Progenitor cell of endocrine pancreas (in vitro differentiated cells): ENCODE measurements at places on chromosomes 11 and 22. TPM values are rescaled to one million over a fixed set of nuclear protein-coding genes. Genes with fewer than 3 reads are reported as not detected.

- no peak for DNase-seq
These were observed 227.5 kb upstream of the NARS2 start for GRCh38 chr11:78802058-78802761.

GRCh38 chr11:128189823-128190222, 397.5 kb downstream of the ETS1 start:
- no peak for DNase-seq

DNA sequence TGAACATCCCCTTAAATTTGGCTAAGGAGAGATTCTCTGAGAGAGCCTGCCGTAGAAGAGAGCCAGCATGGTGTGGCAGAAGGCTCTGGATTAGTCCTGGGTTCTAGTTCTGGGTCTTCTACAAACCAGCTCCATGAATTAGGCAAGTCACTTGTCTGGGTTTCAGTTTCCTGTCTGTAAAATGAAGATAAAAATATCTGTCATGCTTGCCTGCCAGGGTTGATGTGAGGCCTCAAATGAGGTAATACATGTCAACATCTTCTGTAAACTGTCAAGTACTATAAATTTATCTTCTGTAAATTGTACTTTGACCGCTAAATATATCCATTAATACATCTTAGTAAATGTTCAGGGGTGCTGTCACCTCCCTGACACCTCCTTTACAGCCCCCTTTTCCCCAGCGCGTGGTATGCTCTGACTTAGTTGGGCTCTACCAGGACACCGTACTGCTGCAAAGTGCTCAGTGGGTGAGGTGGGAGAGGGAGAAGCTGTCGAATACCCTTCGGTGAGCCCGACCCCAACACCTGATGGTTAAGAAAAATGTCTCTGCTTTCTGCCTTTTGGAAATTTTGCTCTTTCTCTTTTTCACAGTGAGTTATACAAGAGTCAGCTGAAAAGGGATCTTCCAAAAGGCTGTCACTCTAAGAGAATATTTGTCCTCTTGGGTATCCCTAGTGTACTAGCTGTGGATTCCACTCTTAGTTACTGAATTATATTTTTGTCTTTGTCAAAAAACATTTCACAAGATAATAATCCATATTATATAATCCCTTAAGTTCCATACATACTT, 15.0 kb downstream of the RBX1 start:
- DNase-seq, result no peak

- DNase-seq, result no peak
These were observed 4.4 kb upstream of the C11orf16 start for GRCh38 chr11:8937159-8937558.

DNA sequence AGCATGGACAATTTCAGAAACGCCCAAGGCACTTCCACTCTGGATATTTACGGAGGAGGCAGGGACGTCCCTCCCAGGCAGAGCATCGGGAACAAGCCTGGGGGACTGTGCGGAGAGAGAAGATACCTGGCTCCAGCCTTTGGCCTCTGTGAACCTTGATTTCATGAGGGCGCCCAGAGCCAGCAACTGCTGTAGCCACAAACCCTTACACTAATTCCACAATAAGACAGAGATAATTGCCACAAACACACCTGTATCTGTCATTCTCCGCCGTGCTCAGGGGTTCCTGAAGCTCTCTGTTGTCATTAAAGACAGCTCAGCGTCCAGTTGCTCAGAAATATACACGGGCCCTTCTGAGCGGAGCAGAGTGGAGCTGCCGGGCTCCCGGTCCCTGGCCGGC, 1292.1 kb downstream of the TBC1D22A start:
- no peak for DNase-seq

GRCh38 chr22:36379593-36380361, 8.0 kb downstream of the MYH9 start:
- DNase-seq, result no peak

DNA sequence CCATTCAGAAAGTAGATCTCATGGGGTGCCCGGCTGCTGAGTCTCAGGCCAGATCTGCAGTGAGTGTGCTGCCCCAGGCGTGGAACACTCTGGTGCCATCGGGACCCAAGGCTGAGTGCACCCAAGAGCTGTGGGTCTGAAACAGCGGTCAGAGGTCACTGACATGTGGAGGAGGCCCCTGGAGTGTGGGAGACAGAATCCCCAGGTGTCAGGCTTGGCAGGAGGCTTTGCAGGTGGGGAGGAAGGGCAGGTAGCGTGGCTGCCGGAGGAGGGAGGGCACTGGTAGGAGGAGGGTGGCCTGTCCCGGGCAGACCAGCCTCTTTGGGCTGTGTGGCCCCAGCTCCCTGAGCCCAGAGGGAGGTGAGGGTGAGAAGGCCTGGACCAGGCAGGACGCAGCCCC, 31.7 kb upstream of the KRTAP5-6 start:
- no peak for DNase-seq

- DNase-seq, result no peak
These were observed 29.9 kb downstream of the SFI1 start for GRCh38 chr22:31526270-31526669.

DNA sequence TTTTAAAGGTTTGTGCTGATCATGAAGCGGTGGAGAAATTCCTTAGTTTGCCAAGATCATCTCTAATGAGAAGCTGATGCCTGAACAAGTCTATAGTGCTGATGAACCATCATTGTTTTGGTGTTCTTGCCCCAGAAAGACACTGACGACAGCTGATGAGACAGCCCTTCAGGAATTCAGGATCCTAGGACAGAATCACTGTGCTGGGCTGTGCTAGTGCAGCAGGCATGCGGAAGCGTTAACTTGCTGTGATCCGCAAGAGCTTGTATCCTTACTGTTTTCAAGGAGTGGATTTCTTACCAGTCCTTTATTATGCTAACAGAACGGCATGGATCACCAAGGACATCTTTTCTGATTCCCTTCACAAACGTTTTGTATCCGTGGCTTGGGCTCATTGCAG, 104.1 kb downstream of the TBC1D22A start:
- DNase-seq, result no peak

- DNase-seq, result no peak
These were observed 36.5 kb upstream of the ANKK1 start for GRCh38 chr11:113351068-113351450.

PDE2A gene
- 0.91 and 4.0 TPM in 2 replicates for total RNA-seq

HBD gene
- not detected in 2 replicates for total RNA-seq

TECTA gene
- total RNA-seq, result 2.0 and 2.3 TPM in 2 replicates

RPS19BP1 gene
- 45.2 and 48.2 TPM in 2 replicates for total RNA-seq

SPON1 gene
- total RNA-seq, result 13.3 and 13.7 TPM in 2 replicates

BTG4 gene
- not detected in 2 replicates for total RNA-seq

PKNOX2 gene
- 32.8 and 39.9 TPM in 2 replicates for total RNA-seq

OR2AT4 gene
- total RNA-seq, result not detected in 2 replicates

MFRP gene
- total RNA-seq, result not detected in 2 replicates

PLAAT2 gene
- not detected in 2 replicates for total RNA-seq
